ENCODE measurements at places on chromosomes 11 and 22. TPM values are rescaled to one million over a fixed set of nuclear protein-coding genes. Genes with fewer than 3 reads are reported as not detected.

DNA sequence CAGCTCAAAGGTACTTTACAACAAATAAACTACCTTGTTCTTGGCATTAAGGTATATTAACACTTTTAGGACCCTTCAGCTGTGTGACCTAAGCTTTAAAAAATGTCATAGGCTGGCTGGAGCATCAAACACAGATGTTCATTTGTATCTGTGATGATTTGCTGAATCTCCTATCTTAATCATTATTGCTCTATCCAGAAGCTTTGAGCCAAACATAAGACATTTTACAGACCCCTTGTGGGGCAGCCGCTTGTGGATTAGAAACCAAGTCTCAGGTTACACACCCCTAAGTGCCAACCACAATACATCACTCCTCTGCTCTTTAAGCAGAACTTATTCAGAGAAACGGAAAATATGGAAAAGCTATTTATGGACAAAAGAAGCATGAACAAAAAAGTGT, 394.2 kb upstream of the CCDC90B start:
- DNase-seq: no peak

APOA4 gene
- not detected for total RNA-seq

DNA sequence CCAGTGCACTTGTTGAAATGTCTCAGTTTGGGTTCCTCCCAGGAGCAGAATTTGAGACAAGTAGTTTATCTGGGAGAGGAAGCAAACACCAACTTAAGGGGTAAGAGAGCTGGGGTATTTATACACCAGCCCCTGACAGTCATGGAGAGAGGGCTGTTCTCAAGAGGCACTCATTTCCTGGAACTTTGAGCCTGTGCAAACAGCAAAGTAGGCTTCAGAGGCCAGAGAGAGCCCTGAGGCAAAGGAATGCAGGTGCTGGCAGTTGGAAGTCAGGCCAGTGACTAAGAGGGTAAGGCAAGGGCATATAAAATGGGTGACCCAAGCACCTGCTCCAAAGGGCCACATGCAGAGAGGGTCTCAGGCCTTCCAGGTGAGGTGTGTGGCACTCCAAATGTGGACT, 16.1 kb downstream of the MS4A18 start:
- no peak for DNase-seq

DNA sequence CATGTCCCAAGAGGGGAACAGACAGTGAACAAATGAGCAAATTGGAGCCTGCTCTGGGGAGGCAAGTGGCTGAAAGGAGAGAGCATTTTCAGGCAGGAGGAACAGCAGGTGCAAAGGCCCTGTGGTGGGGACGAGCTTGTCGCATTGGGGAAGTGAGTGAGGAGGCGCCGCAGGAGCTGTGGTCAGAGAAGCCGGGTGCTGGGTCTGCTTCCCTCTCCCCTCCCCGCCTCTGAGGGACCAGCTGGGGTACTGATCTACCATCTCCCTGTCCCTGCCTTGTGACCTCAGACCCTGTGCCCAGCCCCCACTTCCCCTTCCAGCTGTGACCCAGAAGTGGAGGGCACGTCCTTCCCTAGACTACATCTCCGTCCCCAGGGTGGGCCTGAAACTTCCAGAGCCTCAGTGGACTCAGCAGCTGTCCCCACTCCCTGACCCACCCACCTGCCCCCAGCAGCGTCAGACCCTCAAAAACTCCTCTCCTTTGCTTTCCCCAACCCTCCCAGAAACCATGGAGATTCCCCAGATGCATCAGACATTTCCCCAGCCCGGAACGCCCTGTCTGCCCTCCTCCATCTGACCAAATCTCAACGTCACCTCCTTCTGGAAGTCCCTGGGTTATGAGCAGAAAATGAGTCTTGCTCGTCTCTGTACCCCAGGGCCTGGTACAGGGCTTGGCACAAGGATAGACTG, 19.7 kb upstream of the PDGFB start:
- DNase-seq: peak; percentile 75

Data from left ventricle myocardium superior (tissue), 1 donor.